ENCODE measurements at places on chromosomes 2 and 18.
A peak's percentile ranks its signal among the peaks of the same experiment; 100 is the strongest.

DNA sequence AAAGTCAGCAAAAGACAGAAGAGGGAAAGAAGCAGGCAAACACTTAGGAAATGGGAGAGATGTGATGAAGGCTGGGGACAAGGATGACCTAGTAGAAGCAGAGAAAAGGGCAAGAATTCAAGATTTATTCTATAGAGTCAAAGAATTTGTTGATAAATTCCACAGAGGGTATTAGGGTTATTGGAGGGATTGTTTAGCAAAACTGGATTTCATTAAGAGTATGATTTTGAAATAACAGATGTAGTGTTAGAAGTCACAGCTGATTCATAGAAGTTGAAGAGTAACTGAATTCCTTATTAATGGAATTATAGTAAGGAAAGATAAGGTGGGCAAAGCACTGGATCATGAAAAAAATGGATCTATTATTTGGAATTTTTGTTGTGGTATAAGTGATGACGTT is 48.6 kb downstream of the CEP192 start:
- DNase-seq: no peak

GRCh38 chr2:42783511-42783910 is 8.9 kb downstream of the HAAO start:
- DNase-seq: no peak

DNA sequence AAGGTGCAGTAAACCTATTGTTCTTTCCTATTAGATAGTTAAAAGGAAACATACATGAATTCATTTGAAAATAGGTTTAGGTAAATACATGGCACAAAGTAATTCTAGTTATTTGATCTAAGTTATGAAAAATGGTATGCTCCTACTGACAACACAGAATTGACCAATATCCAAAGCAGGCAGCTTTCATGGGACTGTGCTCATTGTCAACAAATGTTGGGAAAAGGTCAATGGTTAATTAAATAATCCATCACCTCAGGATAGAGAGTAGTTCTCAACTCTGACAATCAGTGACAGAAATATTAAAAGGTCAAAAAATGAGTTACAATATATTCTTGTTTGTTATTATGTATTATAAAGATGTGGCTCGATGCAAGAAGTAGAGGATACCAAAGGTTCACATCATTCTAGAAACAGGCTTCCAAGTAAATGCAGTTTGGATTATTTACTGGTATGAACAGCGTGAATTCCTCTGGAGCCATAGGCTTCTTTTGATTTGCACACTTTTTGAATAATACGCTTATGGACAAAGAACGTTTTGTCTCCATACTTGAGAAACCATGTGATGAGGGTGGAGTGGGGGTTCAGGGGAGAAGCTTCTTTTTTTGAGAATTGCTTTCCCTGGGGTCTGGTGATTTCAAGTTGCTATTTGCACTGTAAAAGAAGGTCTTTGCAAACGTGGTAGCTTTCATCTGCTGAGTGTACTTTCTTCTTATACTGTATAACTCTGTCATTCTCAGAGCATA is 422.0 kb upstream of the ZEB2 start:
- no peak for DNase-seq

- DNase-seq: peak; percentile 94
Measured at GRCh38 chr2:107337209-107337898, 451.4 kb upstream of the ST6GAL2 start.

DNA sequence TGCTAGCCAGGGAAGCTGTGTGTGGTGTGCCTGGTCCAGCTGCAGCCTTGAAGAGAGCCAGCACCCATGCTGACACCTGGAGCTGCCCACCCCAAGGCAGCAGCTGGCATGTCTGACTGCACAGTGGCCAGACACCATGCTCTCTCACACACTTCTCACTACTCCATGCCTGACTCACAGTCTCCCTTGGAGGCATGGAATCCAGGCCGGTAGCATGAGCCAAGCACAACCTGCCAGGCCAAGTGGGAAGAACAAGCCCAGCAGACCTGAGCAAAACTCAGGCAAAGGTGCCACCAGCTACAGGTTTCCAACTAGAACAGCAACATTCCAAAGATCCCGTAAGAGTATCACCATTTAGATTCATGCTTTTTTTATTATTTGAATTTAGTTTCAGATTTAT is 625.3 kb upstream of the LRRTM4 start:
- no peak for DNase-seq

GRCh38 chr18:67980241-67980640 is 463.7 kb upstream of the DSEL start:
- DNase-seq: no peak

Measured in fibroblast of mammary gland (primary cell).